PC-3 (cell line): ENCODE measurements at places on chromosomes 5 and 9. TPM values are rescaled to one million over a fixed set of nuclear protein-coding genes. Genes with fewer than 3 reads are reported as not detected.
A peak's percentile ranks its signal among the peaks of the same experiment; 100 is the strongest.

DNA sequence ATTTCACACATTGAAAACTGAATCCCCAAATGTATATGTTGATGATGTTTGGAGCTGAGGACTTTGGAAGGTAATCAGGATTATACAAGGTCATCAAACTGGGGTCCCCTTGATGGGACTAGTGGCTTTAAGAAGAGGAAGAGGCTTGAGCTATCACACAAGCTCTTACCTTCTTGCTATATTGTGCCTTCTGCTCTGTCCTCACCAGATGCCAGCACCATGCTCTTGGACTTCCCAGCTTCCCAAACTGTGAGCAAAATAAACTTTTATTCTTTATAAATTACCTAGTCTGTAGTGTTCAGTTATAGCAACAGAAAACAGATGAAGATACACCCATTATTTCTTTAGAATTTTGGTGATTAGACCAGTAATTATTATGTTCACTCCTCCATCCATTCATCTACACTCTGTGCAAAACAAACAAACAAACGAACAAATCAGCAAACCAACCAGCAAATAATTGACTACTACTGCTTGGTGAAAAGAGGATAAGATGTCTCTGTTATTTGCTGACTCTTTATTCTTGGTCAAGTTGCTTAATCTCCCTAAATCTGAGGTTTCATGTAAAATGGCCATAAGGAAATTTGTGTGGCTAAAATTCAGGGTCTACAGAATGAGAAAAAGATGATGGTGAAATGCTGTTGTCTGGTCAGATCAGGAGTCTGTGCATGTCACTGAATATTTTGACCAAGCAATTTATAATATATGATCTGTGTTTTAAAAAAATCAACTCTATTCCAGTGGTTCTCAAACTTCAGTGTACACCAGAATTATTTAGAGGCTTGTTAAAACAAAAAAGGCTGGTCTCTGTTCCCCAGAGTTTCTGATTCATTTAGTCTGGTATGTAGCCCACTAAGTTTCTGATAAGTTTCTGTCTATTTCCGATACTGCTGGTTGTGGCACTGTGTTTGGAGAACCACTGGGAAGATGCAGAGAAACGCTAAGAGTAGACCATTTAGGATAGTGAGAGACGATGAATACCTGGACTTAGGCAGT, 854.1 kb downstream of the MAT2B start:
- no peak for DNase-seq

DNA sequence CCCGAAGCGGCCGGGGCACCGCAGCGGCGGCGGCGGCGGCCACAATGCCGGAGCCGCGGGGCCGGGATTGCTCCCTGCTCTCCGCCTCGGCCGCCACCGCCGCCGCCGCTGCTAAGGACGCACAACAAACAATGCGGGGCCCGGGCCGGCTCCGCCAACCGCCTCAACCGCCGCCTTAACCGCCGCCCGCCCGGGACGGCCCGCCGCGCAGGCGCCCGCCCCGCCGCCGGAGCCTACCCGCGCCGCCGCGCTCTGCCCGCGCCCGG, 254 bp downstream of the STRBP start:
- DNase-seq = no peak

GRCh38 chr9:89212171-89212570, 33.6 kb upstream of the SHC3 start:
- no peak for DNase-seq

GRCh38 chr5:172420235-172420939, 33.9 kb downstream of the SH3PXD2B start:
- peak; percentile 93 for DNase-seq

DNA sequence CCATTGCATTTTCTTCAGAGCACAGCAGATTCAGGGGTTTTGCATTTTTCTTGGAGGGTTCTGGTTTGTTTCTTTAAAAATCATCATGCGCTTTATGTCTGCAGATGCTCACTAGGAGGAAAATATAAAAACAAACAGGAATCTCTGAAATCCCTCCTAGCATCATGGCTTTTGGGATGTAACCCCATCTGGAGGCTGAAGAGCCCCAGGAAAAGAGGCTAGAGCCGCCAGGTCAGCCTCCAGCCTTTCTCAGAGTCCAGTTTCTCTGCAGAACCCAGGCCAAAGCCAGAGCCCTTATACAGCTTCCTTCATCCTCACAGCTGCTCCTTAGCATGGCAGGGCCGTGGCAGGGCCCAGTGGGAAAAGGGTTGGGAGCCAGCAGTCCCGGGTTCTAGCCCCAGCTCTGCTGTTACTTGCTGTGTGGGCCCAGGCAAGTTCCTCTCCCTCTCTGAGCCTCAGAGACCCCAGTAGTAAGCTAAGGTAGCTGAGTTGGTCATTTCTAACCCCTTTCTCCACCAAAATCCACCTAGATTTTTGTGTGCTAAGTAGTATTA, 62.1 kb downstream of the PAX5 start:
- no peak for DNase-seq

GRCh38 chr9:114899461-114899860, 30.9 kb downstream of the TNFSF8 start:
- DNase-seq = no peak

DNA sequence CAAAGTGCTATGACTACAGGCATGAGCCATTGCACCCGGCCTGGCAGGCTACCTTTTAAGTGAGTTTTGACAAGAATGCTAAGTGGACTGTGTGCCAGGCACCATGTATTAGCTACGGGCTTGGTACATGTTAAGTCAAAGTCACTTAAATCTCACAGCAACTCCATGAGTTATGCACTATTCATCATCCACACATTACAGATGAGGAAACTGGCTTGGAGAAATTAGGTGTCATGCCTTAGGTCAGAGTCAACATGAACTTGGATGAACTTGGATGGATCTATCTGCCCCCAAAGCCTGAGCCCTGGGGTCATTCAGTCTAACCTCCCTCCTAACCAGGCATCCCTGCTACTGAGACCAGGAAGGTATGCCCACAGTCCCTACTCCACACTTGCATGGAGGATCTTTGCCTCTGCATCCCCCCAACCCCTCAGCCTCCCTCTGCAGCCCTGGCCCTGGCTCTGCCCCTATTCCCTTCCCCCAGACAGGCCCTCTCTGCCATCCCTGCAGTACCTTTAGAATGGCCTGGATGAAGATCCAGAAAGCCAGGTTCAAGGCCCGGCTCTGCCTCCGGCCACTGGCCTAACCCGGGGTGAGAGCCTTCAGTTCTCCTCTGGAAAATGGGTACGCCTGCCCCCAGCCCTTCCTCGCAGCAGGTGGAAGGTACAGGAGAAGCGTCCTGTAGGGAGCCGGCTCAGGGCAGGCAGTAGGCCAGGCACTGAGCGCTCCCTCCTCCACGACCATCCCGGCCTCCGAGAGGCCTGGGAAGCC, 685 bp upstream of the ADGRD2 start:
- no peak for DNase-seq

DNA sequence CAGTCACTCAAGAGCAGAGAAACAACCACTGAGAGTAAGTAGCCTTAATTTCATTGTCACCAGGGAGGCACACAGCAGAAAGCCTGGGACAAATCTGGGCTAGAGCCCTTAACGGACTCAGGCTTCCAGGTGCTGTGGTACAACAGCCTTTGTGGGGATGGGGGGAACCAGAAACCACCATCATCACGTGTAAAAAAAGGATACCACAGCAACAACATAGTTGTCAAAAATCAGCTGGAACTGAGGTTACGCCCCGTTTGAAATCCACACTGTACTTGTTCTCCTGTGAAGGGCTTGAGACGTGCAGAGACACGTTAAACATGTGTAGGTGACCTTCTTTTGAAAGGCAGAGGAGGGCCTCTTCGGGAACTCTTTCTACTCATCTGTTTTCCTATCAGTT, 16.6 kb upstream of the PLPP1 start:
- DNase-seq = no peak

GRCh38 chr9:119289740-119290433, 79.3 kb downstream of the BRINP1 start:
- peak; percentile 12 for DNase-seq

- DNase-seq = peak; percentile 34
Measured at GRCh38 chr5:151480384-151481293, 33.2 kb downstream of the SLC36A1 start.

- DNase-seq = no peak
Measured at GRCh38 chr5:37989884-37990283, 150.0 kb upstream of the GDNF start.

DNA sequence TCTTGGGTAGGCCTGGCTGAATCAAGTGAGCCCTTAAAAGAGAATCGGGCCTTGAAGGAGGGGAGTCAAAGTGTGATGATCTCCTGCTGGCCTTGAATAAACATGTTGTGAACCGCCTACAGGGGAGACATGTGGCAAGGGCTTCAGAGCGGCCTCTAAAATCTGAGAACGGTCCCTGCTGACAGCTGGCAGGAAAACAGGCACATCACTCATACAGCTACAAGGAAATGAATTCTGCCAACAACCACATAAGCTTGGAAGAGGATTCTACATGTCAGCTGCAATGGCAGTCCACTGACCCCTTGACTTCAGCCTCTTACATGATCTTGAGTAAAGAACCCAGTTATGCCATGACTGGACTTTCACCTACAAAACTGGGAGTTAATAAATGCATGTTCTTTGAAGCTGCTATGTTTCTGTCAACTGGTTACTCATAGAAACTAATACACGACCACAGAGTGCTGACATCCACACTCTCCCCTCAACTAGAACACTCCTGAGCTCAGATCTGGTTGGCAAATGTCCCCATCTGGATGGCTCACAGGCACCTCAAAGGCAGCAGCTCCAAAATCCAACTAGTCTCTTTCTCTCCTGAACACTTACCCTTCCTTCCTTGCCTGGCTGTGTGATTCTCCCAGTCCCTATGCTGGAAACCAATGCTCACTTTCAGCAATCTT, 333.1 kb downstream of the ASTN2 start:
- no peak for DNase-seq

- peak; percentile 57 for DNase-seq
Measured at GRCh38 chr5:157303667-157304327, 37.9 kb downstream of the CYFIP2 start.

- DNase-seq = no peak
Measured at GRCh38 chr5:172245703-172246125, 37.9 kb downstream of the UBTD2 start.

GRCh38 chr9:7967851-7968250, 168.3 kb upstream of the DMAC1 start:
- peak; percentile 2 for DNase-seq

The TAF11L5 gene
- total RNA-seq = not detected in 2 replicates

The KIAA0825 gene
- total RNA-seq = 0.07 and 0.23 TPM in 2 replicates

The WWC1 gene
- total RNA-seq = 31.8 and 44.2 TPM in 2 replicates

The TTC16 gene
- 0.04 TPM in 1 of 2 replicates, not detected in the other for total RNA-seq

The PCDHGA5 gene
- 0.98 and 2.4 TPM in 2 replicates for total RNA-seq

The SMIM33 gene
- not detected in 2 replicates for total RNA-seq

The SREK1IP1 gene
- 3.0 and 6.4 TPM in 2 replicates for total RNA-seq

The COL23A1 gene
- not detected in 2 replicates for total RNA-seq
